ENCODE measurements at places on chromosomes 3 and 15.

DNA sequence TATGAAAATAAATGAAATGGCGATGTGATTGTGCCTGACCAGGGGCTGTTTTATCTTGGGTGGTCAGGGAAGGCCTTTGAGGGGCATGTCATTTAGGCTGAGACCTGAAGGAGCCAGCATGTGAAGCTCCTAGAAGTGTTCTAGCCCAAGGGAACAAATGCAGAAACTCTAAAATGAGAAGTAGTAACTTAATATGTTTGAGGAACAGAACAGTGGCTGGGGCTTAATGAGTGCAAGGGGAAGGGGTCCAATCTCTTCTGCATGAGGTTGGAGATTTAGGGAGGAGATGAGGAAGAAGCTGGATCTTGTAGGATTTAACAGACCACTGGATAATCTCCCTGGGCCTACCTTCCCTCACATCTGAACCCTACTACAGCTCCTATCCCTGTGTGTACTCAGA, 110.5 kb downstream of the AKAP13 start:
- no peak for DNase-seq

GRCh38 chr3:157926822-157927221, 179.4 kb downstream of the SHOX2 start:
- no peak for DNase-seq

DNA sequence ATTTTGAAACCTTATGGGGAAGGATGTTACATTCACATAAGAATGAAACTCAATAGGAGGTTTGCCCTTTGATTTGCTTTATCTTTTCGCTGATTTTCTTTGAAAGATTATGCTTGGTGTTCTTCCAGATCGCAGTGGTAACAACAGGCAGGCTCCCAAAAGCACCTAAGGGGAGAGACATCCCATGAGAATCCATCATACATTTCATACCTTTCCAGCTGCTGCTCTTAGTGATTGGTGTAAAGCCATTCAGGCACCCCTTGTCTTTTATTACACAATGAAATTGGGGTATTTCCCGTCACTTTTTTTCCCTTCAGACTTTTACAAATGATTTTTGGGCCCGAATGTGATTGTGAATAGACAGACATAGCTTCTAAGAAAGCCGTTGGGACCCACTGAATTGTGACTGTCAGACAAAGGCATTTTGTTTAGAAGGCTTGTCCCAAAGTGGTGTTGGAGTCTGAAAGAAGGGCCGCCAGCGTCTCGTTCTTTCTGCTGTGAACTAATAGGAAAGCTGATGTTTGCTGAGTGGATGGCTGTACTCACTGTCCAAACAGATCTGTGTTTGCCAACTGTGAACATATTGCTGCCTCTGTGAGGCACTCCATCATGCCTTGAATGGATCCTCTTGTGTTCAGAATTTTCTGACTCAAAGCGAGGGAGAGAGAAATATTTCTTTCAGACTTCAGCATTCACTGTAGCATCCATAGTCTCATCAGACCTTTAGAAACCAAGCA, 164.3 kb downstream of the FNDC3B start:
- no peak for DNase-seq

DNA sequence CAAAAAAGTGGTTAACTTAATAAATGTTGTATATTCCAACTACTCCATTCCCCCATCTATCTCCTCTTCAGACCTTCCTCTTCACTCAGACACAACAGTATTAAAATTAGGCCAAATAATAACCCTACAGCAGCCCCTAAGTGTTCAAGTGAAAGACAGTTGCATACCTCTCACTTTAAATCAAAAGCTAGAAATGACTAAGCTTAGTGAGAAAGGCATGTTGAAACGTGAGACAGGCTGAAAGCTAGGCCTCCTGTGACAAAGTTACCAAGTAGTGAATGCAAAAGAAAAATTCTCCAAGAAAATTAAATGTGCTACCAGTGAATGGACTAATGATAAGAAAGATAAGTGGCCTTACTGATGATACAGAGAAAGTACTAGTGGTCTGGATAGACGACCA, 71.7 kb downstream of the ANKRD28 start:
- no peak for DNase-seq

DNA sequence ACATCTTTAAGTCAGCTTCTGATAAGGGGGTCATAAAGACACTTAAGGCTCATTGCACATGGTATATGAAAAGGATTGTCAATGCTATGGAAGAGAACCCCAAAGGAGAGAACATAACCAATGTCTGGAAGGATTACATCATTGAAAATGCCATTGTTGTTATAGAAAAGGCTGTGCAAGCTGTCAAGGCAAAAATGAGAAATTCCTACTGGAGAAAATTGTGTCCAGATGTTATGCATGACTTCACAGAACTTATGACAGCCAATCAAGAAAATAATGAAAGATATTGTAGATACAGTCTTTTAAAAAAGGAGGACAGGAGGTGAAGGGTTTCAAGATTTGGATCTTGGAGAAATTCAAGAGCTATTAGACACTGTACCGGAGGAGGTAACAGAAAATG, 96.3 kb upstream of the MBNL1 start:
- DNase-seq: no peak

GRCh38 chr3:140753865-140754754, 76.2 kb downstream of the TRIM42 start:
- DNase-seq: no peak

GRCh38 chr15:96372554-96372953, 42.1 kb downstream of the NR2F2 start:
- no peak for DNase-seq

DNA sequence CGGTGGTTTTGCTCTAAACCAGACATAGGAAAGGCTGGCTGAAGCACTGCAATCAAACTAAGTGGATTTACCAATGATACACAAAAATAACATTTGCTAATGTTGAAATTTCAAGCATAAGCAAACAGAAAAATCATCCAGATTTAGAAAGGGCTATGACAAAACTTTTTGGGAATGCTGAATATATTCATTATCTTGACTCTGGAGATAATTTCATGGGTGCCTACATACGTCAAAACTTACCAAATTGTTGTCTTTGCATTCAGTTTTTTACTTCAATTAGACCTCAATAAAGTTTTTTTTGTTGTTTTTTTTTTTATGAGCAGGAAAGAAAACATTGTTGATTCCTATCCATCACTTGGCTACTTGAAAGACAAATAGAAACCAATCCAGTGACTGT, 140.8 kb downstream of the NR2E3 start:
- DNase-seq: no peak

GRCh38 chr3:195066441-195066841, 204.5 kb downstream of the XXYLT1 start:
- DNase-seq: no peak

- DNase-seq: no peak
Measured at GRCh38 chr15:65286069-65286703, 497 bp downstream of the PARP16 start.

DNA sequence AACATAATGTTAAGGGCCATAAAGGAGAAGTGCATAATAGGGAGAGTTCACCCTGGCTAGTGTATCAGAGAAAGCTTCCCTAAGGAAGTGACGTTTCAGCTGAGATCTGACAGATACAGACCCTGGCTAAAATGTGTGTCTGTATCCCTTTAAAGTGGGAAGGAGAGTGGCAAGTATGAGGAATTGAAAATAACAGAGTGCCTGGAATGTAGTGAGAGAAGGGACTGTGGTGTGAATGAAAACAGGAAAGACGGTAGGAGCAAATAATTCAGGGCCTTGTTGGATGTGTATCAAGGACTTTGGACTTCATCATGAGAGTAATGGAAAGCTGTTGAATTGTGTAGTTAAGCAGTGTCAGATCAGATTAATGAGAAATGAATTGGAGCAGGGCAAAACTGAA, 30.5 kb downstream of the NEO1 start:
- no peak for DNase-seq
